ENCODE measurements at places on chromosomes 4 and X. TPM values are rescaled to one million over a fixed set of nuclear protein-coding genes. Genes with fewer than 3 reads are reported as not detected.
A peak's percentile ranks its signal among the peaks of the same experiment; 100 is the strongest.

GRCh38 chrX:134453631-134454030 is 6.3 kb upstream of the HPRT1 start:
- no peaks in the 10 kb centered on the region for H3K27me3 ChIP-seq
- DNase-seq, result no peak
- H3K4me1 ChIP-seq, result no peaks in the 10 kb centered on the region
- H3K4me3 ChIP-seq, result no peak overlapping the region
- H3K27ac ChIP-seq, result no peak overlapping the region

- H3K4me1 ChIP-seq, result peaks cover 2% of the 10 kb centered on the region
- H3K27ac ChIP-seq, result no peak overlapping the region
- no peaks in the 10 kb centered on the region for H3K36me3 ChIP-seq
- DNase-seq, result peak; percentile 66
- H3K4me3 ChIP-seq, result no peak overlapping the region
Observed at GRCh38 chr4:107034091-107034995, 1.8 kb downstream of the DKK2 start.

GRCh38 chr4:75391489-75392166 is 122.6 kb downstream of the RCHY1 start:
- H3K27ac ChIP-seq, result no peak overlapping the region
- H3K36me3 ChIP-seq, result no peaks in the 10 kb centered on the region
- H3K4me3 ChIP-seq, result no peak overlapping the region
- DNase-seq, result no peak
- no peaks in the 10 kb centered on the region for H3K4me1 ChIP-seq

Gene EIF1AX
- 39.2 TPM for polyA plus RNA-seq

Gene CT45A5
- not detected for polyA plus RNA-seq

Gene PAGE5
- polyA plus RNA-seq, result not detected

Gene EPHA5
- not detected for polyA plus RNA-seq

- no peaks in the 10 kb centered on the region for H3K36me3 ChIP-seq
- H3K4me1 ChIP-seq, result no peaks in the 10 kb centered on the region
Observed at GRCh38 chrX:151488677-151489076, 74.8 kb upstream of the PASD1 start.

DNA sequence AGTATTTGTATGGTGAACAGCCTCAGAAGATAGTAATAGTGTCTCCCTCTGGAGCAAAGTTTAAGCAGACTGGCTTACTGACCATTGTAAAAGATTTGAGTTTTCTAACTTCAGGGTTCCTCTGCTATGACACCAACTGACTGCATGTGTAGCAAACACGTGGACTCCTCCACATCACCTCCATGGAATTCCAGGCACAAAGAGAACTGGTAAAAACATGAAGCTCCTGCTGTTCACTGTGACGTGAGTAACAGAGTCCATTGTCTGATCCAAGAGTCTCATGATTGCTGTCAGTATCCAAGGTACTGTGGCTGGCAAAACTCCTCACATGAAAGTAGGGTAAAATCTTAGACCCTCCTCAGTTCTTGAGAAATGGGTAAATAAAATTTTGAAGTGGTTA is 107.6 kb upstream of the FAM9B start:
- no peak overlapping the region for H3K4me3 ChIP-seq
- DNase-seq, result no peak
- H3K36me3 ChIP-seq, result no peaks in the 10 kb centered on the region
- H3K4me1 ChIP-seq, result no peaks in the 10 kb centered on the region

GRCh38 chr4:66585767-66586166 is 915.5 kb upstream of the EPHA5 start:
- no peak for DNase-seq
- no peaks in the 10 kb centered on the region for H3K27me3 ChIP-seq
- H3K36me3 ChIP-seq, result no peaks in the 10 kb centered on the region
- no peak overlapping the region for H3K4me3 ChIP-seq
- H3K27ac ChIP-seq, result no peak overlapping the region

DNA sequence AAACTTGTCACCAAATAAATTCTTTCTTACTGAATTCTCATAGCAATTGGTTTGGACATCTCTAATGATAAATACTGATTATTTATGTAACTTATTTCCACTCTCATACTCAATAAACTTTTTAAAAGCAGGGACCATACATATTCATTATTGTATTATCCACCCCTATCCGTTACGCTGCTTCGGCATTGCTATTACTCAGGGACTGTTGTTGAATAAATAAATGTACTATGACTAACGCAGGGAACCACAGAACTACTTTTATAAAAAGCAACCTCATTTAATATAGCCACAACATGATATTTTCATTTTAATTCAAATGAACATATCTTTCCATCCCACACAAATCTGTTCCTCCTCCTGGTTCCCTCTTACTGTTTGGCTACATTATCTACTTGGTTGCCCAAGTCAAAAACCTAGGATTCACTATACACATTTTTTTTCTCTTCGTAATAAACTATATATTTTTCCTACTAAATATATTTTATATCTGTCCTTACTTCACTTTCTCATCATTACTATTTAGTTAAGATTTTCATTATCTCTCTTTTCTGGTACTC is 14.9 kb upstream of the ANKRD50 start:
- H3K4me3 ChIP-seq, result no peak overlapping the region
- no peak for DNase-seq
- no peaks in the 10 kb centered on the region for H3K36me3 ChIP-seq

Gene TCEANC
- polyA plus RNA-seq, result 0.94 TPM

Gene PASD1
- polyA plus RNA-seq, result not detected

DNA sequence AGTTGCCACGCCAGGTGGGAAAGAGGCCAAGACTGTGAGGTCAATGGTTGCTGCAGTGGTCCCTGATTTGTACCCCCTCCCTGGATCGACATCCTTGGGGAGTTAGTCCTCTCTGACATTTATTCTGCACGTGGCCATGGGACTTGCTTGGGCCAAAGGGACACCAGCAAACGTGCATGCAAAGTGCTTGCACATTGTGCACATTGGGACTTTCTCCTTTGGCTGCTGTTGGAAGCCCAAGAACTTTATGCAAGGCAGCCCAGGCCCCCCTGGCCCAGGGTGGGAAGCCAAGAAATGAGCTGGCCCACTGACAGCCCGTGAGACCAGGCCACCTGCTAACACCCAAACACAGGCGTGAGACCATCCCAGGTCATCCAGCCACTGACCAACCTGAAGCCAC is 38.1 kb downstream of the SLC2A9 start:
- no peaks in the 10 kb centered on the region for H3K4me1 ChIP-seq
- H3K27me3 ChIP-seq, result no peaks in the 10 kb centered on the region
- no peak for DNase-seq

Gene PNMA6F
- polyA plus RNA-seq, result not detected

DNA sequence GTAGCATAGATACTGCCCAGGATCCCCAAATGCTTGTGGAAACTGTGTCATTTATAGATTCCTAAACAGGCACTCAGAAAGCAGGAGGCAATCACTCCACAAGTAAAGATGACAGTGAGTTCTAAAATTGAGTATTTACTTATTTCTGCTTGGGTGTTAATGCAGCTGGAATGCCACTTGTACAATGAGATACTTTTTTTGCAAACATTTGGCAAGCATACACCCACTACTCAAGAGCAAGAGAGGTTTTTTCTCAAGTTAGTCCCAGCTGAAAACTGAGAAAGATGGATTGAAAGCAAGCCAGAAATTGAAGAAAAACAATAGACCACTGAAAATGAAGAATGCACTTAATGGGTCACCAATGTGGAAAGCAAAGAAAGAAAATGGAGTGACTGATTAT is 22.5 kb downstream of the GABRA3 start:
- H3K4me1 ChIP-seq, result no peaks in the 10 kb centered on the region
- H3K4me3 ChIP-seq, result no peak overlapping the region
- DNase-seq, result no peak
- no peaks in the 10 kb centered on the region for H3K27me3 ChIP-seq
- no peak overlapping the region for H3K27ac ChIP-seq
- H3K36me3 ChIP-seq, result no peaks in the 10 kb centered on the region

Gene PCDH19
- 0.02 TPM for polyA plus RNA-seq

Gene PARM1
- polyA plus RNA-seq, result 25.4 TPM

Gene FAAH2
- 8.0 TPM for polyA plus RNA-seq

- DNase-seq, result no peak
- H3K4me3 ChIP-seq, result no peak overlapping the region
- H3K36me3 ChIP-seq, result no peaks in the 10 kb centered on the region
- H3K4me1 ChIP-seq, result peaks cover 2% of the 10 kb centered on the region
Observed at GRCh38 chrX:50805276-50805675, 8.7 kb downstream of the SHROOM4 start.

Gene PDE5A
- 6.2 TPM for polyA plus RNA-seq

Gene SLC25A43
- 16.5 TPM for polyA plus RNA-seq

- H3K36me3 ChIP-seq, result no peaks in the 10 kb centered on the region
- H3K4me1 ChIP-seq, result no peaks in the 10 kb centered on the region
- H3K27ac ChIP-seq, result no peak overlapping the region
- peak; percentile 61 for DNase-seq
- H3K4me3 ChIP-seq, result no peak overlapping the region
Observed at GRCh38 chrX:11143931-11144678, 33.0 kb downstream of the HCCS start.

GRCh38 chrX:155070663-155070974 is 317 bp downstream of the CMC4 start:
- DNase-seq, result no peak
- H3K4me3 ChIP-seq, result peak overlapping the region; percentile 29
- no peaks in the 10 kb centered on the region for H3K36me3 ChIP-seq

Gene ALAS2
- 0.19 TPM for polyA plus RNA-seq

Gene SEPTIN6
- 6.2 TPM for polyA plus RNA-seq
